ENCODE measurements at places on chromosomes 12 and 14.

GRCh38 chr14:32022525-32022924 is 54.6 kb upstream of the ARHGAP5 start:
- H3K4me3 ChIP-seq, result no peak overlapping the region
- H3K4me1 ChIP-seq, result peaks cover 21% of the 10 kb centered on the region
- H3K27me3 ChIP-seq, result no peaks in the 10 kb centered on the region
- peaks cover 2% of the 10 kb centered on the region for H3K36me3 ChIP-seq
- no peak for DNase-seq

DNA sequence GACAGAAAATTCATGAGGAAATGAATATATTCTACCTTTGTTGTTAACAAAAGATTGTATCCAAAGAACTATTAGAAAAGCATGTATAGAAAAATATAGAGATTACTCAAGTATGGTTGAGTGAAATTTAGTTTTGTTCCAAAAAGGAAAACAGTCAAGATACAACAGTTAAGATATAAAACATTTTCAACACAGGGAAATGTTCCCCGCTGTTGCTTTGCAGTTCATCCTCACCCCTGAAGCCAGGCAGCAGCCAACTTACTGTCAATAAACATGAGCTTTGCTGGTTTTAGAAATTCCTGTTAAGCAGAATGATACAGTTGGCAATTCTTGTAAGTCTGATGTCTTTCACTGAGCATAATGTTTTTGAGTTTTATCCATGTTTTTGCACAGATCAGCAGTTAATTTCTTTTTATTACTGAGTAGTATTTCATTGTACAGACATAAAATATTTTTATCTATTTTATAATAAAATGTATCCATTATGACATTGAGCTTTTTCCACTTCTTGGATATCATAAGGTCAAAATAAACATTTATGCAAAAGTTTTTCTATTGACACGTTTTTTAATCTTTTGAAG is 1.2 kb upstream of the CLEC2B start:
- no peak overlapping the region for H3K27ac ChIP-seq
- H3K36me3 ChIP-seq, result no peaks in the 10 kb centered on the region
- H3K4me3 ChIP-seq, result no peak overlapping the region
- peaks cover 9% of the 10 kb centered on the region for H3K4me1 ChIP-seq
- peaks cover 6% of the 10 kb centered on the region for H3K27me3 ChIP-seq
- DNase-seq, result no peak

GRCh38 chr12:123815968-123816367 is 53.9 kb downstream of the DNAH10 start:
- peaks cover 1% of the 10 kb centered on the region for H3K36me3 ChIP-seq
- H3K27ac ChIP-seq, result no peak overlapping the region
- H3K27me3 ChIP-seq, result peaks cover 6% of the 10 kb centered on the region
- no peaks in the 10 kb centered on the region for H3K4me1 ChIP-seq

DNA sequence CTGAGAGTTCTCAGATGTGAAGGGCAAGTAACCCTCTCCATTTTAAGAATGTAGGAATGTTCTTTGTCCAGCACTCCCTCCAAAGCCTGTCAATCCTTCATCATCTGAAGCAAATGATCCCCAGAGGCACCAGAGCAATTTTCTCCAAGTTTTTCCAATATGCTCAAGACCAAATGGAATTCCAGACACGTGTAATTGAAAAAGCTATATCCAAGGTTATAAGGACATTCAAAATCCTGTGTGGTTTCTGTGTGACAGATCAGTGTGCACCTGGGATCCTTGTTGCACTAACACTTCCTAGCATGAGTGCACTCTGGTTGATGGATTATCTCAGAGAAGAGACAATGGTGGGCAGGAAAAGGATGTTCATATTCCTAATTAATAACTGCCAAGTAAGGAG is 65.6 kb upstream of the OVCH1 start:
- no peak for DNase-seq
- peaks cover 11% of the 10 kb centered on the region for H3K36me3 ChIP-seq
- peaks cover 5% of the 10 kb centered on the region for H3K4me1 ChIP-seq
- H3K27me3 ChIP-seq, result no peaks in the 10 kb centered on the region

GRCh38 chr14:39454906-39455539 is 22.8 kb upstream of the FBXO33 start:
- no peak overlapping the region for H3K4me3 ChIP-seq
- no peaks in the 10 kb centered on the region for H3K4me1 ChIP-seq
- DNase-seq, result no peak
- H3K27me3 ChIP-seq, result no peaks in the 10 kb centered on the region

DNA sequence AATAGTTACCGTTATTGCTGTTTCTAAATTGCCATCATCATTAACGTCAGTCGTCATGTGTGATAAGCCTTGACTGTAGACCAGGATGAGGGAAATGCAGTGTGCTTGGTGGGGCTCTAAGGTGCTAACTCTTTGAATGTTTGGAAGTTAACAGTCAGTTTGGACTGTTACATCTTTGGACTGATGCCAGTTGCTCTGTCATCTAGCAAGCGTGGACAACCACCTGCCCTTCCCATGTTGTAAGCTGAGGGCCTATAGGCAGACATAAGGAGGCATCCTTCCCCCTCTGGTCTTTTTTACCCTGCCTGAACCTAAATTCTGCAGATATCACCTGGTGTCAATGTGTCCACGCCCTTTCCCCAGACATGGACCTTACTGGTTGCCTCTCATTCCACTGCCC is 94.4 kb downstream of the PPP2R5C start:
- DNase-seq, result no peak
- H3K36me3 ChIP-seq, result peaks cover 10% of the 10 kb centered on the region
- no peak overlapping the region for H3K27ac ChIP-seq

GRCh38 chr14:69657950-69658355 is 46.6 kb downstream of the SUSD6 start:
- peak overlapping the region; percentile 45 for H3K4me3 ChIP-seq
- no peak for DNase-seq

DNA sequence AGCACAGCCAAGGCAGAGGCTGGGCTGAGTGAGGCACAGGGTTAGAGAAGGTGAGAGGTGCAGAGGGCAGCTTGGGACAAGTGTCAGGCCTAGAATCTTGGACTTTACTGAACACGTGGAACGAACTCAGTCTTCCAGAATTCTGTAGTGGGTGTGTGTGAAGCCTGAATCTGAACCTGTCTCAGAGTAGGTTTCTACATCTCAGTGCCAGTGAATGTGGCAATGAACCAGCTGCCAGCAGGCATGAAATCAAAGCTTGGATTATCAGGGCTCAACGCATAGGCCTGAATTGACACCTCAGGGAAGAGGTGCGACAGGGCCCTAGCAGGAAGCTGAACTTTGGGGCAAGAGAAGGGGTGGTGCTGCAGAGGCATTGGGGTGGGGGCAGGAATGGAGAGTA is 104.6 kb downstream of the SAMD4A start:
- peaks cover 5% of the 10 kb centered on the region for H3K4me1 ChIP-seq
- no peaks in the 10 kb centered on the region for H3K36me3 ChIP-seq
- H3K27ac ChIP-seq, result no peak overlapping the region
- no peak for DNase-seq
- no peaks in the 10 kb centered on the region for H3K27me3 ChIP-seq

DNA sequence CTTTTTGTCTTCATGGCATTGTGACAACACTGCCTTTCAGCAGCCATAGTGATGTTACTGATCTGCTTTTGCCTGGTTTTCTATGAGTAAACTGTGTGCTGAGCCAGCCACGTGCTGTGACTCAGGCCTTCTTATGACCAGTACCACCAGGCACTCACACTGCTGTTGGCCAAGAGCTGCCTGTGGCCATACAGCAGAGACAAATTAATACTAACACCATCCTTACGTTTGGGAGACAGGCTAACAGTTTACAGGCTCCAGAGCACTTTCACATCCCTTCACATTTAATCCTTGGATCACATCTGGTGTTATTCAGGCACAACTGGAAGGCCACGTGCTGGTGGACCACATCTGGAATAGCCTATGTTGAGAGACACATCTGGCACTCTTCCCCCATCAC is 377.9 kb downstream of the CCDC91 start:
- H3K27me3 ChIP-seq, result no peaks in the 10 kb centered on the region
- no peak for DNase-seq
- H3K36me3 ChIP-seq, result peaks cover 3% of the 10 kb centered on the region
- no peak overlapping the region for H3K27ac ChIP-seq

DNA sequence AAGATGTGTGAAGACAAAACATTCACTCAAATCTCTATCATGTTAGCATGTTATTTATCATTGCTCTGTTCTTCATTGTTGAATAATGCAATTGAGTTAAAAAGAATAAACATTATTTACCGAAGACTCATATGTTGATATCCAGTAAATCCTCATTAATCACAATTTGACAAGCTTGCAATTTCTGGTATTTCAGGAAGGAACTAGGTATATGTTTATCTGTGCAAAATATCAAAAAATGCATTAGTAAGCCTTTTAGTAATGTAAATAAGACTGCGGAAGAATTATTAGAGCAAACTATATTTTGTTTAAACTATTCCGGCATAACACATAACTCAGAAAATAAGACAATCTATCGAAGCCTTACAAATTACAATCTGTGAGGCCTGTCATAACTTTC is 222.7 kb upstream of the NOVA1 start:
- H3K36me3 ChIP-seq, result no peaks in the 10 kb centered on the region
- H3K4me1 ChIP-seq, result peaks cover 4% of the 10 kb centered on the region
- H3K27me3 ChIP-seq, result peaks cover 11% of the 10 kb centered on the region
- H3K4me3 ChIP-seq, result no peak overlapping the region
- no peak overlapping the region for H3K27ac ChIP-seq

DNA sequence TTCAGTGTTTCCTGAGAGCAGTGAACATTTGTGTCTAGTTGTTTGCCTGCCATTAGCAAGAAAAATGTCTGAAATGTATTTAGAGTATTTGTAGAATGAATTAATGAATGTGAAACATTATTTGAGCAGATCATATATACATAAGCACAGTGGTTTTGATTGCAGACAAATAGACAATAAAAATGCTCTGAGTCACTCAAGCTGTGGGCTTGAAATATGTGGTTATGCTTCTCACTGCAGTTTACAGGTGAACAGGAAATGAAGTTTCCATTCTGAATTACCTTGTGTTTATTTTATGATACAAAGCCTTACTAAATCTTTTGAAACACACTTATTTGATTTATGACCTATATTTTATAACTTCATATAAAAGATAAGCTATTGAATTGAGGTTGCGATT is 827.7 kb downstream of the TMTC2 start:
- no peak for DNase-seq
- H3K4me3 ChIP-seq, result no peak overlapping the region
- no peak overlapping the region for H3K27ac ChIP-seq
- no peaks in the 10 kb centered on the region for H3K36me3 ChIP-seq

DNA sequence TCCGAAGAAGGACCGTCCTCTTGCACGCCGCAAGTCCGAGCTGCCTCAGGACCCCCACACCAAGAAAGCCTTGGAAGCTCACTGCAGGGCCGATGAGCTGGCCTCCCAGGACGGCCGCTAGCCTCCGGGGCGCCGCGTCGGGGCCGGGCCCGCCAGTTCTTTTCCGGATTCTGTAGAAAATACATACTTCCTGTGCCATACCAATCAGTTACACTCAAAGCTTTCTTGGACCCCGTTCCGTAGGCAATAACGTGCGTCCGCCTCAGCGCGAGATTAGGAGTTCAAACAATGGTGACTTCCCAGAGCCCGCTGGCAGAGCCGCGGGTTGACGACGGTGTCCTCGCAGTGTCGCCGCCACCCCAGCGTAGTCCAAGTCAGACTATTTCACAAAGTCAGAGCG is 39.2 kb upstream of the DYNC1H1 start:
- DNase-seq, result no peak
- peaks cover 9% of the 10 kb centered on the region for H3K36me3 ChIP-seq
- no peaks in the 10 kb centered on the region for H3K4me1 ChIP-seq
- no peak overlapping the region for H3K27ac ChIP-seq
- no peak overlapping the region for H3K4me3 ChIP-seq

DNA sequence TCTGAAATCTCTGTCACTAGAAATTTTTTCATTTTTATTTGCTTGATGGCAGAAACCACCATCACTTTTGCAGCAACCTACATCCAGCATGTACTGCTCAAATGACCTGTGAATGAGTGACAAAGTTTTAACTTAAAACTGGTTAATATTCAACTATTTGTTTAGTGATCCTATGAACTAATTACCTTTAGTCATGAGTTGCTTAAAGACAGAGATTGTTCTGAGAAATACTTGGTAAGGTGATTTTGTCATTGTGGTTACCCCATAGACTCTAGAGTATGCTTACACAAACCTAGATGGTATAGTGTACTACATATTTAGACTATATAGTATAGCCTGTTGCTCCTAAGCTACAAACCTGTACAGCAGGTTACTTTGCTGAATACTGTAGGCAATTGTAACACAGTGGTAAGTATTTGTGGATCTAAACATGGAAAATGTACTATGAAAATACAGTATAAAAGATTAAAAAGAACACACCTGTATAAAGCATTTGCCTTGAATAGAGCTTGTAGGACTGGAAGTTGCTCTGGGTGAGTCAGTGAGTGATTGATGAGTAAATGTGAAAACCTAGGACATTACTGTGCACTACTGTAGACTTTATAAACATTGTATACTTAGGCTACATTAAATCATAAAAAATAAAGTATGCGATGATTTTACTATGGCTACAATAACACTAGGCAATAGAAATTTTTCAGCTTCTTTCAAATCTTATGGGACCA is 256.6 kb upstream of the PPFIA2 start:
- H3K4me1 ChIP-seq, result peaks cover 10% of the 10 kb centered on the region
- no peak overlapping the region for H3K4me3 ChIP-seq
- no peaks in the 10 kb centered on the region for H3K36me3 ChIP-seq
- H3K27me3 ChIP-seq, result no peaks in the 10 kb centered on the region
- no peak for DNase-seq
- no peak overlapping the region for H3K27ac ChIP-seq

DNA sequence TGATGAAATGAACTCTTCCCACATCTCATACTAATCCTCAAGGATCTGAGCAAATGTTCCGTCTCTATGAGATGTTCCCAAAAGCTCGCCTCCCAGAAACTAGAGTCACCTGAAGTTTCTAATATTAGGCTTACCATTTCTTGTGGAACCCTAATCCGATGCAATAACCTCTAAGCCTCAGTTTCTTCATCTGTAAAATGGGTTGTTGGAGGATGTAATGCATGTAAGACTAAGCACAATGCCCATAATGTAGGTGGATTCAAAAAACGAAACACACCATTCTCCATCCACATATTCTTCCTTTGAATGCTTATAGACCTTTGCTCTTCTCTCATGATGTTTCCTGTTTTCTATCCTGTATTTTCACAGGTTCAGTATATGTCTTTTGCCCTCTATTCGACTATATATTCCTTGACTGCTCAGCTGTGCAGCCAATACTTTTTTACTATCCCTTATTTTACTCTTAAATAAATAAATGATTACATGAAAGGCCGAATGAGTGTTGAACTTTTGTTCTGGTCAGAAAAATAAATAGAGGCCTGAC is 307.3 kb upstream of the G2E3 start:
- H3K4me1 ChIP-seq, result peaks cover 3% of the 10 kb centered on the region
- no peak overlapping the region for H3K4me3 ChIP-seq
- H3K36me3 ChIP-seq, result no peaks in the 10 kb centered on the region
- no peaks in the 10 kb centered on the region for H3K27me3 ChIP-seq
- H3K27ac ChIP-seq, result no peak overlapping the region

GRCh38 chr12:25084816-25085215 is 110.1 kb downstream of the DNAI7 start:
- DNase-seq, result no peak
- no peak overlapping the region for H3K27ac ChIP-seq
- H3K4me1 ChIP-seq, result peaks cover 3% of the 10 kb centered on the region
- H3K4me3 ChIP-seq, result no peak overlapping the region
- H3K27me3 ChIP-seq, result no peaks in the 10 kb centered on the region
- no peaks in the 10 kb centered on the region for H3K36me3 ChIP-seq
